ENCODE measurements at places on chromosomes 1 and 21.

- no peak for DNase-seq
These were observed 50.8 kb downstream of the HS2ST1 start for GRCh38 chr1:86965012-86965826.

GRCh38 chr1:15757016-15757543, 1.5 kb upstream of the FBLIM1 start:
- no peak for DNase-seq

- no peak for DNase-seq
These were observed 22.5 kb downstream of the MMEL1 start for GRCh38 chr1:2610036-2610959.

GRCh38 chr1:225608014-225608796, 44.7 kb downstream of the ENAH start:
- DNase-seq = no peak

DNA sequence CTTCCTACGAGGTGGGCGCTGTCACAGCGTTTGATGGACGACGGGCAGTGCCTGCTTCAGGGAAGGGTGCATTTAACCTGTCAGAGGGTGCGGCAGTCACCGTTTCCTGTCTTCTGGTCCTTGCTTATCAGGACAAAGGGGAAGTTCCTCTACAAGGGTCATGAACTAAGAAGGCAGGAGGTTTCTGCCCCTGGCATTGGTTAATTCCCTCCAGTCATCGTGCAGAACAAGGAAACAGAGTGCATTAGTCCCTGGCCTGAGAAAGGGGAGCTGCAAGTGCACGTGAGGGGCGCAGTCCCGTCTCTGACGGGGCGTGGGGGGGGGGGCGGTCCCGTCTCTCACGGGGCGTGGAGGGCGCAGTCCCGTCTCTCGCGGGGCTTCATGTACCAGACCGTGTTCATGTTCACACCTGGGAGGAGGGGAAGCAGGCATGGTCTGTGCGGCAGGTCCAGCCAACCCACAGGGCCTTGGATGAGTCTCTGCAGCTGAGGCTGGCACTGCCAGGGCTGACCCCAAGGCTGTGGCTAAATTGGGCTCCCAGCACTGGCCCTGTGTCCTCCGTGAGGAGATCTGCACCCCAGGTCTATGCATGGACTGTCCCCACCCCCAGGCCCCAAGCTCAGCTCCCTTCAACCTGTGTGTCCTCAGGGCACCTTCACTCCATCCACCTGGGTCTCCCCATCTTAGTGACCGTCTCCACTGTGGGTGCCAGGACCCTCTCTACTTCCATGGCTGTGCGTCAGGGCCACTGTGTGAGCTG, 89.2 kb upstream of the COL6A1 start:
- DNase-seq = no peak

DNA sequence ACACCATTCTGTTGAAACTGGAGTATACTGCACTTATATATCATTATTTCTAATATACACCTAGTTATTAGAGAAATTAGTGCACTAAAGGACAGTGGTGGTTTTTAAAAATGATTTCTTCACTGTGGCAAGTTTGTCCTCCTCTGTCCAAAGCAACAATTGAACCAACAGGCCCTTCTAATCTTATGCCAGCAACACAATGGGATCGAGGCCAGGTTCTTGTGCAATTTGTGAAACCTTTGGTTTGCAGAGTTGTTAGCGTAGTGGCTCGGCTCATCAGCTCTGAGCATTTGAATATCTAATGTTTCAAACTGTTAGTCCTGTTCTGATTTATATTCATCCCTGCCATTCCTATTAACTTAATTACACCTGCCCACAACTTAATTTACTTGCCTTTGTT, 9.9 kb upstream of the LRRC39 start:
- no peak for DNase-seq
